Parietal lobe (tissue), 2 donors: ENCODE measurements at places on chromosomes 12 and 14. TPM values are rescaled to one million over a fixed set of nuclear protein-coding genes. Genes with fewer than 3 reads are reported as not detected.

CAPS2 gene
- total RNA-seq: 14.7 TPM

TAS2R31 gene
- total RNA-seq: 46.6 TPM

ASIC1 gene
- total RNA-seq: 37.6 TPM

OTUB2 gene
- 5.6 TPM for total RNA-seq

TAS2R9 gene
- 2.8 TPM for total RNA-seq

DDX11 gene
- 25.0 TPM for total RNA-seq

RND1 gene
- total RNA-seq: 29.1 TPM

CCDC184 gene
- total RNA-seq: 15.7 TPM

FAR2 gene
- 37.9 TPM for total RNA-seq

GLI1 gene
- total RNA-seq: 0.63 TPM

KRT7 gene
- total RNA-seq: not detected

DCTN2 gene
- 153 TPM for total RNA-seq

GPRC5A gene
- 0.31 TPM for total RNA-seq

AQP6 gene
- total RNA-seq: 0.31 TPM

CIROP gene
- not detected for total RNA-seq

GZMB gene
- not detected for total RNA-seq

PTCSC3 gene
- total RNA-seq: not detected

SLC6A15 gene
- total RNA-seq: 76.1 TPM

SYT10 gene
- total RNA-seq: 1.3 TPM

TMEM253 gene
- not detected for total RNA-seq

ACRBP gene
- 1.6 TPM for total RNA-seq

RBM23 gene
- 66.0 TPM for total RNA-seq

RPL6 gene
- total RNA-seq: 1,067 TPM

FAM181A gene
- total RNA-seq: 1.6 TPM

TAS2R20 gene
- 26.0 TPM for total RNA-seq
